Fibroblast of gingiva (primary cell): ENCODE measurements at places on chromosomes 5 and 9.

- DNase-seq, result peak; percentile 81
Observed at GRCh38 chr9:134707031-134707680, 65.6 kb downstream of the COL5A1 start.

DNA sequence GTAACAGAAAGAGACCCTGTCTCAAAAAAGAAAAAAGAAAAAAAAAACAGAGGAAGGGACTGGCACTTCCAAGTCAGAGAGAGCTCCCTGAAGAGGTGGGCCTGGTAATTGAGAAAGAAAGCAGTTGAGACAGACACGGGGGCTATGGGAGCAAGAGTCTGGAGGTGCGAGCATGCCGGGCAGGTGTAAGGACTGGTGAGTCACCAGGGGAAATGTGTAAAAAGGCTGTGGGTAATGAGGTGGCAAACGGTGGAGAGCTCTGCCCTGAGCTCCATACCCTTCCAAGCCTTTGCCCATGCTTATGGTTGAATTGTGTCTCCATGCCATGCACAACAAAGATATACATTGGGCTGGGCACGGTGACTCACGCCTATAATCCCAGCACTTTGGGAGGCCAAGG lies 18.0 kb upstream of the JADE2 start:
- no peak for DNase-seq

DNA sequence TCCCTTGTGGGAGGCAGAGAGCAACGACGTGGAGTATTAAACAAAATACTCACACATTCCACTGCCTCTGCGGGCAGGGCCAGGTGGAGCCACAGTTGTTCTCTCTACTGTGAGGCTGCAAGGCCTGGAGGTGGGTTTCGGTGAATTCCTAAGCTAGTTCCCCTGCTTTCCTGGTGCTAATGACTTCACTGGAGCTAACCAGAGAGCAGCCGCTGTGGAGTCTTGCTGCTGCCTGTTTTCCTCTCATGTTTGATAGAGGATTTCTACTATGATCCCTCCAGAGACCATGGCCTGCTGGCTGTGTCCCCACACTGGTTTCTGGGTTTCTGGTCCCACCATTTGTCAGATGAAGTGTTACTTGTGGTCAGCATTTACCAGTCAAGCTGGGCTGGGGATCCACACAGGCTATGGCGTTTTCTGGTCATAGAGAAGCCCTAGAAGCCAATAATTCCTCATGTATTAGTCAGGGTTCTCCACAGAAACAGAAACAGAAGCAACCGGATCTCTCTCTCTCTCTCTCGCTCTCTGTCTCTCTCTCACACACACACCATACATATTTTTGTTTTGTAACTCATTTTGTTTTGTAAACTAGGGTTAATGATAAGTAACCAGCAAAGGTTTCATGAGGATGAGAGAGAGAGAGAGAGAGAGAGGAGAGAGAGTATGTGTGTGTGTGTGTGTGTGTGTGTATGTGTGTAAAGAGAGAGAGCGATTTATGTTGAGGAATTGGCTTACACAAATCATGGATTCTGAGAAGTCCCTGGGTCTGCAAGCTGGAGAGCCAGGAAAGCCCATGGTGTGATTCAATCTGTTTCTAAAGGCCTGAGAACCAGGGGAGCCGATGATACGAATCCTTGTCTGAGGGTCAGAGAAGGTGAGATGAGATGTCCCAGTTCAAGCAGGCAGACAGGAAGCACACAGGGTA lies 403.0 kb downstream of the GADD45G start:
- DNase-seq, result peak; percentile 64

GRCh38 chr5:6244339-6244714 lies 134.0 kb downstream of the MED10 start:
- DNase-seq, result no peak

GRCh38 chr9:98101416-98101815 lies 17.6 kb downstream of the TRIM14 start:
- DNase-seq, result no peak

DNA sequence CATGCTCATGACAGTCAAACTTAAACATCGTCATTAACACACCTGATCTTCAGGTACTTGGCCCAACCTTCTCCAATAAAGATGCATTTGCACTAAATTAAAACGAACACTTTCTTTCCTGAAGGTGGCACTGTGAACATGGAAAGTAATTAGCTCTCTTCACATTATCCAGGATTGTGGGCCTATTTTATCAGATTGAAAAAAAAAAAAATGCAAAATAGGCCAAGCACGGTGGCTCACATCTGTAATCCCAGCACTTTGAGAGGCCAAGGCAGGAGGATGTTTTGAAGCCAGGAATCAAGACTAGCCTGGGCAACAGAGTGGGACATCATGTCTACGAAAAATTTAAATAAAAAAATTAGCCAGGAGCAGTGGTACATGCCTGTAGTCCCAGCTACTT lies 14.4 kb upstream of the CDC20B start:
- DNase-seq, result no peak

DNA sequence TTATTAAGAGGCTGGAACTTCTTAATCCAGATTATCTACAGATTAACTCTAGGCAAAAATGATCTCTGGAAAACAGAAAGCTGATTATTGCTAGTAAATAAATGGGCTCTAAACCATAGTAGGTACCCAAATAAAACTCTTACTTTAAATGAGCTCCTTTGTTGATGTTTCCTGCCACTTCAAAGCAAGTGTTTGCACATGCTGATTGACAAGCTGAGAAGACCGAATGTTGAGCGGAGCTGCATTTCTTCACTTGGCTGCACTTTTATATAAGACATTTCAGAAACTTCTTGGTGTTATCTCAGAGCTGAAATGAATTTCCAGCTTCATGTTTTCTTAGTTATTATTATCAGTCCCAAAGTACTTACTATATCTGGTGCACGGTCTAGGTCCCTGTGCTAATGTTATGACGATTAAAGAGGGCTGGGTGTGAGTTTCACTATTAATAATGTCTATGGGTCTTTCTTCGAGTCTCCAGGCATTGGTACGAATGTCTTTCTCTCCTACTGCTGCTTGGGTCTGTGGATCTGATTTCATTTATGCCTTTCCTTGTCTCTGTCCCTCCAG lies 58.6 kb upstream of the CTXN3 start:
- DNase-seq, result no peak

GRCh38 chr9:38146844-38147243 lies 77.8 kb upstream of the SHB start:
- no peak for DNase-seq

- no peak for DNase-seq
Observed at GRCh38 chr5:55933377-55934114, 61.2 kb downstream of the IL6ST start.

DNA sequence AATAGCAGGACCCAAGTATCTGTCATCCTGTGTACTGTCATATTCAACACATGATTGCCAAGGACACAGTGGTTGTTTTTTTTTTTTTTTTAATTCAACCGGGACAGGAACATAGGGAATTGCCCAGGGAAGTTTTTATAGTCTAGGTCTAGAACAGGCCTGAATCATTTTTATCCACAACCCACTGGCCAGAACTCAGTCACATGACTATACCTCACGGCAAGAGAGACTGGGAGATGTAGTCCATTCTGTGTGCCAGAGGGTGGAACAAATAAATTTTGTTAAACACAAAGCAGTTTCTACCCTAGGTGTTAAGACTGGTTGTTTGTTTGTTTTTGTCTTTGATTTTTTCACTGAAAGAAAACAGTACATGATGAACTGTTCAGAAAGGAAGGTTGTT lies 105.8 kb upstream of the SMARCA2 start:
- no peak for DNase-seq

DNA sequence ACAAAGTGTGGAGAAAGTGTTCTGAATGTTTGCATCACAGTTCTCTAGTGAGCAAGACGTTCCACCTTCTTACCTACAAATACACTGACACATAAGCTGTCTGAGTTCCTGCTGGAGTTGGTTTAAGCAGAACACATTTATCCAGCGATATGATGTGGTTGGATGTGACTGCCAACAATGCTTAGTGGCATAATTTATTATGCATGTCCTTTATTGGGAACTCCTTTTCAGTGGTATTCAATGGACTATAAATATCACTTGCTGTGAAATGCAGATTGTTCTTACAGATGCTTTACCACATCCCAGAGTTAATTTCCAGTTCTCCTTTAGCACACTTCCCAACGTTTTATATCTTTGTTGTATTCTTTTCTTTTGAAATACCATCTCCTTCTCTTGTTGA lies 222.2 kb downstream of the LURAP1L start:
- peak; percentile 31 for DNase-seq

GRCh38 chr9:116741086-116741740 lies 54.1 kb downstream of the TRIM32 start:
- DNase-seq, result no peak

DNA sequence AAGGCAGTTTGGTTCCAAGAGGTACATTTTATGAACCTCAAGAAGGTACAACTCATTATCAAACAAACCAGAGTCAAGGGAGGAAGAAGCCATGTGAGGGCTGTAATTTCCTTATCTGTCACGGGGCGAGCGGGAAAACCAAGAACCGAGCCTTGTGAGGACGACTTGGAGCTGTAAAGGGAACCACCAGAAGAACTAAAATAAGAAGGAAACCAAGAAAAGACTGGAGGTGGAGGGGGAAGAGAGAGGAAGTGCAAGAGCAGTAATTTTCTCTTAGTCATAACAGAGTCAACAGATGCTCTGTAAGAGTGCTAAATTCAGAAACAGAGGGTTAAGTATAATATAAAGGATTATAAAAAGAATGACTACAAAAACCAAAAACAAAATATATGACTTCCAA lies 127.1 kb downstream of the DIRAS2 start:
- DNase-seq, result no peak

- DNase-seq, result no peak
Observed at GRCh38 chr5:164650427-164650826, 1145.0 kb downstream of the MAT2B start.

DNA sequence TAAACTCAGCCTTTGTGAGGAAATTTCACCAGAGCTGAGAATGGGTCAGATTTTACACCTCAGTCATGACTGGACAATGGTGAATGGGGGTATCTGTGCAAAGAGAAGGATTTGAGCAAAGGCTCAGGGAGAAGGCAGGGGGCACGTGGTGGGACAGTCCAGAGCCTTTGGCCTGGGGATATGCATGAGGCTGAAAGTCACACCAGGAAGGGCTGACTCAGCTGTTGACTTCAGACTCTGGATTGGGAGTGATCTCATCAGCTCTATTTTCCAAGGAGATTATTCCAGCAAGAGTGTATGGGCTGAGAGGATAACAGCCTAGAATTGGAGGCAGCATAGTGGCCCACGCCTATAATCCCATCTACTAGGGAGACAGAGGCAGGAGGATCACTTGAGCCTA lies 53.6 kb downstream of the SAXO1 start:
- DNase-seq, result no peak

DNA sequence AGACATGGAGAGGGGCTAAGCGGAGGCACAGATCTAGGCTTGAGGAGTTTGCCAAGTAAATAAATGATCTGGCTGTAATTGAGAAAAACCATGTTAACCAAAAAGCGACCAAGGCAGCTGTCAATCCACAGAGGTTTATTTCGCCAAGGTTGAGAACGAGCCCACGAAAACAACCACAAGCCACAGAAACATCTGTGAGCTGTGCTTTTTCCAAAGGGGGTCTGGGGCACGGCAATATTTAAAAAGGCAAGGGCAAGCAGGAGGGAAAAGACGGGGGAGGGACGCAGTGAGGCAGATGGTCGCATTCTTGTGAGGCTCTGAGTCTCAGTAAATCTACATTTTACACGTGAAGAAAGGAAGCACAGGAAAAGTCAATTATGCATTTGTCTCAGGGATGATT lies 25.4 kb downstream of the CCT5 start:
- no peak for DNase-seq

- DNase-seq, result no peak
Observed at GRCh38 chr5:78903861-78904260, 81.2 kb downstream of the ARSB start.

DNA sequence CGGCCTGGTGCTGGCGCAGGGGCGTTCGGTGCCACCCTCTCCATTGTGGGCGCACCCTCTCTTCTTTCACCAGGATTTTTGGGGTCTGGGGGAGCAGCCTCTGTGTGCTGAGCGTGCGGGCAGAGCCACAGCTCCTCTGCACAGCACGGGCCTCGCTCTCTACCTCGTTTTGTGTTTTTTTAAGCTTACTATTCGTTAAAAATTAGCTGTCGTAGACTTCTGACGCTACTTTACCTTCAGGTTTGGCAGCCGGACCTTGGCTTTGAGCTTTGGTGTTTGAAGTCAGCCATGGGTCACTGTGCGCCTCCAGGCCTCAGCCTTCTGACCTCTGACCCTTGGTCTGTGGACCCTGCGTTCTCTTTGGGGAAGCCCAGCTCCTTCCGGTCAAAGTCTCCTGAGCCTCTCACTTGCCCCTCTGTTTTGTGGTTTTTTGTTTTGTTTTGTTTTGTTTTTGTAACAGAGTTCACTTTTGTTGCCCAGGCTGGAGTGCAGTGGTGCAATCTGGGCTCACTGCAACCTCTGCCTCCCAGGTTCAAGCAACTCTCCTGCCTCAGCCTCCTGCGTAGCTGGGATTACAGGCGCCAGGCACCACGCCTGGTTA lies 88.2 kb upstream of the CACNA1B start:
- DNase-seq, result no peak

DNA sequence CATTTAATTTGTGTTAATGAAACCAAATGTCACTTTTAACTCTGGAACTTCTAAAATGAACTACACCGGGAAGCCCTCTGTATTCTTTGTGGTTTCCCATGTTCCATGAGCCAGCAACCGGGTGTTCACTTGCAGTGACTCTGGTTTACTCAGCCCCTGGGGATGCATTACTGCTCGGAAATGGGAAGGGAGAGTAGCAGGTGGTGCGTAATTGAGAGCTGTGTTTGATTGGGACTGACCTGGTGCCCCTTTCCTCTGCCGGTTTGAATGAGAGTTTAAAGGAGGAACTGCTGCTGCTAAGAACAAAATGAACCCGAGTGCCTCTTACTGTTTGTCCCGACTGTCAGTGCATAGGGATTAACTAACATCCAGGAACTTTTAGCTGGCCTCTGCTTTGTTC lies 100.1 kb upstream of the DHFR start:
- peak; percentile 11 for DNase-seq

DNA sequence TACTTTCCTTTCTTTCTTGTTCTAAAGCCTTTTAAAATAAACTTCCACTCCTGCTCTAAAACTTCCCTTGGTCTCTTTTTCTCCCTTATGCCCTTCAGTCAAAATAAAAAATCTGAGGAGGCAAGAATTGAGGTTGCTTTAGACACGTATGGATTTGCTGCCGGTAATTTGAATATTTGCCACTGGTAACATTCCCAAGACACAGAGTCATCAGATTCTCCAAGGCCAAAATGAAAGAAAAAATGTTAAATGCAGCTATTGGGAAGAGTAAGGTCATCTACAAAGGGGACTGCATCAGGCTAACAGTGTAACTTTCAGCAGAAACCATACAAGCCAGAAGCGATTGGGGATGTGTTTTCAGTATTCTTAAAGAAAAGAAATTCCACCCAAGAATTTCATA lies 311.1 kb downstream of the CDH18 start:
- no peak for DNase-seq

DNA sequence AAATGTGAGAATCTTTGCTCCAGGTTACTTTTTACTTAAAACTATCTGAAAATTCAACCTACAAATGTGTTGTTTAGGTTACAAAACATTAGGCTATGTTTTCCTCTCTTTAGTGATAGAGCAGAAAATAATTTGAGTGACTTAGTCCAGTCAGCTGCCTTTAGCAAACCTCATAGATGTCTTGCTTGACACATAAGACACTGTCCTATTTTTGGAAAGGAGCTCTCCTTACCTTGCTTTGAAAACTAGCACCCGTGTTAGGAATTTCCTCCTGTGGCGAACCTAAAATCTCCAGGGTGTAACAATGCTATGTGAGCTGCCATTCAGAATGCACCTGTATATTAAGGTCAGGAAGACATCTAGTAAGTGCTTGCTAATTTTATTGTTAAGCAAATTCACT lies 221.2 kb upstream of the CD180 start:
- DNase-seq, result no peak

GRCh38 chr9:114887963-114888362 lies 42.4 kb downstream of the TNFSF8 start:
- no peak for DNase-seq

- DNase-seq, result no peak
Observed at GRCh38 chr9:131303381-131304321, 14.1 kb downstream of the PLPP7 start.
